ENCODE measurements at places on chromosomes 3 and 15.

- no peak for DNase-seq
Measured at GRCh38 chr15:89436560-89437311, 59.6 kb downstream of the RHCG start.

- DNase-seq, result no peak
Measured at GRCh38 chr3:59608356-59608755, 558.5 kb upstream of the CFAP20DC start.

DNA sequence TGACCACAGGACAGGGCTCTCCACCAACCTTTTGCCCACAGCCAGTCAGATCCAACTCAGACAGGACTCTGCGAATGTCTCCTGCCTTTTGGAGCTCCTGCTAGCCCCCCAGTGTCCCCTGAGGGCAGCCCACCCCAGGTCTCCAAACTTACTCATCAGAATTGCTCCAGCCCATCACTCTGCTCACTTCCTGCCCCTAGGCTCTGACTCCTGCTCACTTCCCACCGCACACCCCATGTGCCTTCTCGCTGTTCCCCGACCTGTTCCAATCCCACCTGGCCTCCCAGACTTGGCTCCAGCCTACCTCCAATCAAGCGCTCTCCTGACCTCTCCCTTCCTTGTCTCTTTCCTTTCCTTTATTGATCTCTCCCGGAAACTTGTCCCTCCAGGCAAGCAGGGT, 5.9 kb upstream of the STRA6 start:
- DNase-seq, result no peak

DNA sequence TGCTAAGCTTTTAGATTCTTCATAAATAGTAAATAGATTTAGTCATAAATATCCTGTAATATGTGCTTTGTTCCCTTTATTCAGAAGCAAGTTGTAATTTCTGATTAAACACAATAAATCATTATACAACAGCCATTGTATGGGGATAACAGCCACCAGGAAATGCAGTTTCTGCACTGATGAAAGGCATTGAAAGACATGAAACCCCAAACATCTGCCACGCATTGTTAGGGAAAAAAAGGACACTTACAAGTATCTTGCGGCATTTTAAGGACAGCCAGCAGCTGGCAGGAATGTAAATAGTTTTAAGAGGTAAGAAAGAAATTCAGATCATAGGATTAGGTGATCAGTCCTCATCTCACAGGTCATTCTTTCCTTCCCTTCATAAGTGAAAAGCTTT, 801.1 kb upstream of the LMCD1 start:
- DNase-seq, result no peak

DNA sequence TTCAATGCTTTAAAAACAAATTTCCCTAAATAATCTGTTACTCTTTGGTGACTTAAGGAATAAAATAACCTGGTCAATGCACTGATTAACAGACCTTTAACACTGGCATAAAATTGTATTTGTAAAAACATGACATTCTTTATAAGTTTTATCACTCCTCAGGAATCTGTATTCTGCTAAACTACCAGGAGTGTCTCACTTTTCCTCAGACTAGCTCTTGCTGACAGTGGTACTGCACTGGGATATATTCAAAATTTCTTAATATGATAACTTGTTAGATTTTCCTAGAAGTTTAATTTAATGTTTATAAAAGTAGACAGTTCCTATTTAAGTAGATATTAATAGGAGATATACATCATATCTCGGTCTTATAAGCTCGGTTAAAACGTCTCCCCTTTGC, 363.4 kb upstream of the ARHGEF26 start:
- no peak for DNase-seq

- DNase-seq, result no peak
Measured at GRCh38 chr3:98906230-98906629, 4.7 kb upstream of the DCBLD2 start.

DNA sequence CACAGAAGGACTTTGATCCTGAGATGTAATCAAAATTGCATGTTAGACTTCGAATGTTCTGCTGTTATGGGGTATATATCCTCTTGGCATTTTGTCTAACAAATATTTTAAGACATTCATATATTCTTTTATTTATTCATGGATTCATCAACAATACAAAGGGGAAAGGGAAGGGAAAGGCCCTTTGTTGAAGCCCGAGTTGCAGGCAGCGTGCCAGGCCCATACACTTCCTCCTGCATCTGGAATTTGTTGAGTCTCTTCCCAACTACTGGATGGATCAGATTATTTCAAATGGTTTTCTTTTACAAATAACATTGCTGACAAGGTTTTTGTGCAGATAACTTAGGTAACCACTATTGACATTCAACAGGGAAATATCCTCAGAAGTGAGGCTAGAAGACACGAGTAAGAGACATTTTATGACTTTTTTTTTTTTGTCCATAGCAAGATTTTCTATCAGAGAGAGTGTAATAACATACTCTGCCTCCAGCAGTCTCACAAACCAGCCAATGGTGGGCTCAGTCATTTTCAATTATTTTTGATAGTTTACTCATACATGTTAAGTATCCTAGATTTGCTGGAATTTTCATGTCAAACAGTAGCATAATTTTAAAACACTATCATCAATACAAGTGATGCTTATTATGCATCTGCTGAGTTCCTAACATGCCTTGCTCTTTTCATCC, 94.3 kb downstream of the RPL39L start:
- no peak for DNase-seq

DNA sequence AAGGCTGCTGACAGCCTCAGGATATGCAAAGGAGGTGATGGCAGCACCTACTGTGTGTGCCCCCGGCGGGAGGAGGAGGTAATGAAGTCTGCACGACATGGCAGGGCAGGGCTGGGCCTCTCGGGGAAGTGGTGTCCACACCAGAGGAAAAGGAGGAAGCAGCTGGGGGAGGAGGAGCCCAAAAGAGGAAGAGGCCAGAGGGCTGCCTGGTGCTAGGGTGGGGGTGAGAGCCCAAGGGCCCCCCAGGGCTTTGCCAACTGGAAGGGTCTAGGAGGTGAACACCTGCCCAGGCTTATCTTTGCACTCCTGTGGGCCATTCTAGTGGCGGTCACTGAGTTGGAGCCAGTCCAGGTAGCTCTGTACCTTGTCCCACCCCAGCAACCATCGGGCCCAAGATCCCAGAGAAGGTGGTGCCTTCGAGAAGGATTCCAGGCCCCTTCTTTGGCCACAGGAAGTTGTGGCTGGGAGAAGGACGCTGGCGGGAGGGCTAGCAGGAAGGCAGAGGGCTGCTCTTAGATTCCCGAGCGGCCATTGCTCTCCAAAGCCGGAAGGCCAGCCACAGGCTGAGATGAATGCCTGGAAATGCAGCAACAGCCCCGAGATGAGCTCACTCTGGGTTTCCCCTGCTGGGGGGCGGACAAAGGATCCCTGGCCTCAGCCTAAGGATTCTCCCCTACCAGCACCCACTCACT, 7.0 kb downstream of the GNAI2 start:
- no peak for DNase-seq

DNA sequence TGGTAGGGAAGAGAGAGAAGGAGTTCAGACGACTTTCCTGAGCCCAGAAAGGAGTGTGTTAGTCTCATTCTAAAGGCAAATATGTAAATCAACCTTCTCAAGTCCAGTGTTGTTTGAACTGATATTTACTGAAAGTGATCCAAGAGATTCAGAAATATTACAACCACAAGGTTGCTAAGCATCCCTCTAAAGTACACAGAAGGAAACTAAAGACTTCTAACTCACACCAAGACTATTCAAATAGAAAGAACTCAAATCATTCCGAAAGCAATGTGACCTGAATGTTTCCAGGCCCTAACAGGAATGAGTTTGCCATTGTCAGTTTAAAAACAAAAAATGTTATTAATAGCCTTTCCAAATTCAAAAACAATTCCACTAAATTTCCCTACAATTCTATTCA, 56.9 kb upstream of the VGLL3 start:
- DNase-seq, result no peak

DNA sequence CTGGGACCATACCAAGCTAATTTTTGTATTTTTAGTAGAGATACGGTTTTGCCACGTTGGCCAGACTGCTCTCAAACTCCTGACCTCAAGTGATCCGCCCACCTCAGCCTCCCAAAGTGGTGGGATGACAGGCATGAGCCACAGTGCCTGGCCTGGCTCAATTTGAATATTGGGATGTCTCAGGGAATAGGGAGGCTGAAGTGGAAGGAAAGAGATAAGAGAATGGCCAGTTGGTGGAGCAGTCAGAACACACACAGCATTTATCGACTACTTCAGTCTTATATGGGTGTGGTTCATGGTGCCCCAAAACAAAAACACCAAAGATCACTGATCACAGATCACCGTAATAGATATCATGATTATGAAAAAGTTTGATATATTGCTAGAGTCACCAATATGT, 144.4 kb downstream of the GMNC start:
- DNase-seq, result no peak

DNA sequence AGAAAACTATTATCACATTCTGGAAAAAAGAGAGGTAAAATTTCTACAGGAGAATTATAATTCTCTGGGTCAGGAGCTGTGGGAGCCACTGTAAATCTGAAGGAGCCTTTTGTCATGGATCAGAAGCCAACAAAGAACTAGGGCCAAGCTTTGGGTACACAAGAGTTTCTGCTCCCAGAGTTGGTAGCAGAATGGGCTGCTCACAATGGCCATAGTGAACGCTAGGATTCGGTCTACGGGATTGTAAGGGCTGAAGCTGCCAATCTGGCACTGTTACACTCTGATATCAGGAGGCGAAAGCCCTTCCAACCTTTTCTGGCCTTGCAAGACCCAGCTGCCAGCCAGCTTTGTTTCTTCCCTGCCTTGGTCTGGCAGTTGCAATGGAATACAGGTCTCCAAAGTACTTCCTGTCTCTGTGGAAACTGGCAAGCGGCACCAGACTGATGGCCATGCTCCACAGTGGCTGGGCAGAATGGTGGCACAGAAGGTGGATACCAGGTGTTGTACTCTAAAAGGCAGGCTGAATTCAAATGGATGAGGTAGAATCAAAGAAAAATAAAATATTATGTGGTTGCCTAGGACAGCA, 831.7 kb downstream of the CADM2 start:
- peak; percentile 57 for DNase-seq

GRCh38 chr15:75107516-75107907, 84.1 kb downstream of the PPCDC start:
- no peak for DNase-seq

DNA sequence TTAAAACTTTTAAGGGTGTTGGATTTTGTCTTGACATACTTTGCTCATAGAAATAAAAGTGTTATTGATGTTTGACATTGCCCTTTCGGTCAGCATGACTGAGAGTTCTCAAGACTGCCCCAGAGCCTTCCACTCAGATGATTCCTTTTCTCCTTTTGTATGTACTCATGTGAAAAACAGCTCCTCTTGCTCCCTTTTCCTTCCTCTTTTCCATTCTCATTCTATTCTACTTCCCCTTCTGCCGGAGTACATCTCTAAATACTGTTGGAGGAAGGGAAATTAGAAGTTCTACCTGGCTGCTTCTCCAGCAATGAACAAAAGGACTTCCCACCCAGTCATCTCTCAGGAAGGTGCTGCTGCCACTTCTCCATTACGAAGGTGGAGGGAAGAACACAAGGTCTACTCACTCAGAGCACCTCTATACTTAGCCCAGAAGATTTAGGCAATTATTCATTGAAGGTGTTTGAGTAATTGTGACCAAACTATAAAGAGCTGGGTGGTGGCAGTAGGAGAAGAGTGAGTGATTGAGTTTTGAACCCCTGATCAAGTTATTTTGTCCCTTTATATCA, 163.8 kb upstream of the MBNL1 start:
- no peak for DNase-seq

All from left forelimb (tissue), 1 donor.